Thymus (tissue), 14 donors: ENCODE measurements at places on chromosomes 4 and X. TPM values are rescaled to one million over a fixed set of nuclear protein-coding genes. Genes with fewer than 3 reads are reported as not detected.

DNA sequence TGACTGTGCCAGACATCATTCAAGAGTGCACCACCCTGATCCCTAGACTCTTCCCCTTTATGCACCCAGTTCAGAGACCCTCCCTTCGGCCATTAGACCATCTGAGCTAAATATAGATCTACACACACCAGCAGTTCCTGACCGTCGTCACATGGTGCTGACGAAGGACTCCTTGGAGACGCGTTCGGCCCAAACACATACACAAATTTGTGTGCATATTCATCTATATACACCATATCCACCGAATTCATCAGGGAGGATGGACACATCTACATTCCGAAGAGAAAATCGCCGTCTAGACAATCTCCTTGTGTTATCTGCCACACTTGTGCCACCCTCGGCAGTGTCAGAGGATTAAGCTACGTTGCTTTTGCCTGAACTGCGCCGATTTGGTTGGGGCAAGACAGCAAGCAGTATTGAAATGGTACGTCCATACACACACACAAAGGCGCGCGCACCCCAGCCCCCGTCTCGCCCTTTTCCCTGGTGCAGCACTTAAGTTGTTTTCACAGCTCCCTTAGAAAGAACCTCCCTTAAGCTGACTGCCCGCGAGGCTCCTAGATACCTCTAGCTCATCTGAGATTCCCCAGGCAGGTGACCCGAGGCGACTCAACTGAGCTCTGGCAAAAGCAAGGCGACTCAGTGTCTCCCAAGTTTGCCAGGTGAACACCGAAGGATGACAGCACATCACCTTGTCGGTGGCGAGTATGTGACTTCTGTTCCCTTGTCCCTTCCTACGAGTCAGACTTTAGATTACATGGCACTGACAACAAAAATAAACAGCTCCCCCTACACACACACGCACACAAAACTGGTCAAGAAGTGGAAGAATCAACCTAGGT is 1.0 kb downstream of the RASGEF1B start:
- peak; percentile 41 for DNase-seq

RTL3 gene
- 0.09 TPM for total RNA-seq

GRCh38 chr4:140308366-140309123 is 64.9 kb upstream of the SCOC start:
- no peak for DNase-seq

HSFX2 gene
- 0.28 TPM for total RNA-seq

DNA sequence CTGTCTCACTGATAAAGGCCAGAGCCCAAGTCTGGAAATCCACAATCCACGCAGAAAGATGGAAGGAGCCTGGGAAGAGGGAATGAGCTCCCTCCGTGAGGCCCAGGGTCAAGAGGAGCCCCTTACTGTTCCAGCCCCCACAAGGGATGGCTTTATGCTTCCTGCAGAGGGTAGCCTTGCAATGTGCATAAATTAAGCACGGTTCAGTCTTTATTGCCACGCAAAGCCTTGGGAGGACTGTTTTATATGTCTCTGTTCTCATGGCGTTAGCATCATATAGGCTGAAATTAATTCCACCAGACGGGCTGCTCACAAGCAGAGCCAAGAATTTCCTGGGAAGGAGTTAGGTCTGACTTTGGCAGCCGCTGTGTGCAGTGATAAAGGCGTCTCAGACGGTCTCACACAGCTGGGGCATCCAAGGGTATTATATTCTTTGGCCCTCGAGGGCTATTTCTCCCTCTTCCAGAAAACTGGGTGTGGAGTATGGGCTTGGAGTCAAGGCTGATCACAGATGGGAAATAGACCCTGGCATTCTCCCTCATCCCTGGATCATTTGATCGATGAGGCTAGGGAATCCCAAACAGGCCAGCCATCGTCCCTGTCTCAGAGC is 38.5 kb downstream of the CYTL1 start:
- no peak for DNase-seq

DNA sequence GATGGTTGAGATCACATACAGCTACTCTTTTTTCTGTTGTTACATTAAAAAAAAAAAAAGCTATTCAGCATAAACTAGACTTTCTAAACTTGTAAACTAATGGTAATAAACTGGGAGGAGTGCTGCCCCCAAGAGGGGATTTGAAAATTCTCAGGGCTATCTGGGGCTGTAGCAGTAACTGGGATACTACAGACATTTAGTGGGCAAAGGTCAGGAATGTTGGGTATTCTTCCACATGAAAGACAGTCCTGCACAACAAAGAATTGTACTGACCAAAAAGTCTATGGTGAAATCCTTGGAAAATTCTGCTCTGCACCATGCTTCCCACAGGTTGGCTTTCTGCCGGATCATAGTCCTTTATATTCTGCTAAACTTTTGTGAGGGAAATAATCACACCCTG is 232.6 kb upstream of the BOD1L1 start:
- no peak for DNase-seq

GRCh38 chrX:132144061-132144460 is 16.2 kb upstream of the FRMD7 start:
- DNase-seq = no peak

CHM gene
- total RNA-seq = 14.4 TPM

DNA sequence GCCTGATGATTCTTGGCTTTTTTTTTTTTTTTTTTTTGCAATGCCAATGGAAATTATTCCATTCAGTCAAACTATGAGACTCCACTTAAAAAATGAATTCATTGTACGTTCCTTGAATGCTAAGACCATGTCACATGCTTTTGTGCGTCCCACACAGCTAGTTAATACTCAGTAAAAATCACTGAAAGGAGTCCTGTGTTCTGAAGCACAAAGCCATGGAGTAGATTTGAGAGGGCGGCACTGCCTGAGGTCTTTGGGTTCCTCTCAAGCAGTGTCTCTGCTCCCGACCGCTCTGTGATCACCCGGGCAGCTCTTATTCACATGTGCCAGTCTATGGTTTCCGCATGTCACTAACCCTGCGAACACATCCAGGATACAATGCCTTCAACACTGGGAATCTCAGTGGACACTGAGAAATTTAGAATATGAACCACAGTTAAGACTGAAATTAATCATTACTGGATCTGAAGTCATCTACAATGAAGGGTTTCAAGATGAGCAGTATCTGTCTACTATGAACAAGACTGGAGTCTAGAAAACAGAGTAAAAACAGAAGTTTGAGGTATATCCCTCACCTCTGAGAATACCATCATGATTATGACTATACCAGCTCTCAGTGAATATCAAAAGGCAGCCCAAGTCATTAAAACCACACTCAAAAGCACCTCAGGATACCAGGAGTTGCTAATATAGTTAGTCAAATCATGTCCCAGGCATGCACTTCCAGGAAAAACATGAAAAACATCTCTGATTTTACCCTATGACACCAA is 193.0 kb downstream of the MGST2 start:
- no peak for DNase-seq

DNA sequence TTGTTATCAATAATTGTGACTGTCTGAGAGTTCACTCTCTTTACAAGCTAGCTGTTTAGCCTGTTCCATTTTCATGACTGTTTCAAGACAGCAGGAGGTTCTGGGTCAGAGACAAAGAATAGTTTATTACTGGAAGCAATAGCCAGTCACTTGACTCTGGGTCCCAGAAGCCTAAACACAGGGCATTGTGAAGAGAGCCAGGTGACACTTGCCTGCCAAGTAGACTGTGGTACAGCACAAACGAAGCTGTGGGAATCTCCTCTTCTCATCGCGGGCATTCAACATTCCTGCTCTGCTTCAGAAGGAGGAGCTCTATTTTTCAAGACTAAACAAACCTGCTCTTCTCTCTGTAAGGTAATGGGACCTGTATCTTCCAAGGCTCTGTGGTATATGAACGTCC is 485.1 kb downstream of the TRIML1 start:
- DNase-seq = no peak

CNGA1 gene
- 0.14 TPM for total RNA-seq

DNA sequence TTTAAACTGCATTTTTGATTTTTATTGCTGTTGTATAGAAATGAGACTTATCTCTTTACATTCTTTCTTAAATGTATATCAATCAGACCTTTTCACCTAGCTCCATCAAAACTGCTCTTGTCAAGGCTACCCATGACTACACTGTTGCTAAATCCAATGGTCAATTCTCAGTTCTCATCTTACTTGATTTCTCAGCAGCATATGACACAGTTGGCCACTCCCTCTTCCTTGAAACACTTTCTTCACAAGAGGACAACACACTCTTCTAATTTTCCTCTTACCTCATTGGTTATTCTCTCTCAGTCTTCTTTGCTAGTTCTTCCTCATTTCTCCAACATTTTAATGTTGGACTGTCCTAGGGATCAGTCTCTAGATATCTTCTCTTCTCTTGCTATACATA is 94.1 kb upstream of the CITED1 start:
- no peak for DNase-seq

DNA sequence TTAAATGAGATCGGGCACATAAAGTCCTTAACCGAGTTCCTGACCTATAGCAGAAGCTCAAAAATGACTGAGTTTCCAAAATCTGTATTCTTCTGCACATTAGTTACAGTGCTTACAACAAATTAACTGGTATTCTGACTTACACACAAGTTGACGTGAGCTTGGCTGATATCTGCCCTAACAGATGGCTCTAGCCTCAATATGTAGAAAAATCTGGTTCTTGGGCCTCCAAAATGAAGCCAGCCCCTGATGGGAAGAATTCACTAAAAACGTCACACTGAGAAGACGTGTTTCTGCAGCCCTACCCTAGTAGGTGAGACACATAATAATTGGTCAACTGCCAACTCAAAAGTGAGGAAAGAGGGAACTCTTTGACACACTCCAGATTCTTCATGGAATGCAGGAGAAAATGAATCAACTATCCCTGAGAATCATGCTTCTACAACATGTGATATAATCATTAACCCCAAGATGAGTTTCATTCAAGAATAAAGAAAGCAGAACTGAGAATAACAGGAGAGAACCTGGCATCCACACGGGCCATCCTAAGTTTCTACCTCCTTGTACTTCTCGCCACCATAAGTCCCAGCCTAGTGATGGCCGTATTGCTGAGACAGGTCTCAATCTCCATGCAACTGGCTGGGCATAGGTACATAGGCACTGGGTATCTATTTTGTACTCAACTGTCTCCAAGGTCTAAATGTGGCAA is 8.2 kb downstream of the STX18 start:
- no peak for DNase-seq

GRCh38 chr4:37400241-37400881 is 155.8 kb downstream of the NWD2 start:
- DNase-seq = no peak

SMARCA1 gene
- 15.5 TPM for total RNA-seq
